NCI-H446 treated with DMSO at 0.1 percent for 48 hours (cell line): ENCODE measurements at places on chromosomes 5 and 9.

DNA sequence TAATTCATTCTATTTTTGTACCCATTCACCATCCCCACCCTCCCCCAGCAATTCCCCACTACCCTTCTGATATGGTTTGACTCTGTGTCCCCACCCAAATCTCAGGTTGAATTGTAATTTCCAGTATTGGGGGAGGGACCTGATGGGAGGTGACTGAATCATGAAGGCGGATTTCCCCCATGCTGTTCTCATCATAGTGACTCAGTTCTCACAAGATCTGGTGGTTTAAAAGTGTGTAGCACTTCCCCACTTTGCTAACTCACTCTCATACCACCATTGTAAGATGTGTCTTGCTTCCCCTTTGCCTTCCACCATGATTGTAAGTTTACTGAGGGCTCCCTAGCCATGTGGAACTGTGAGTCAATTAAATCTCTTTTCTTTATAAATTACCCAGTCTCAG is 25.9 kb upstream of the TESK1 start:
- DNase-seq, result no peak

DNA sequence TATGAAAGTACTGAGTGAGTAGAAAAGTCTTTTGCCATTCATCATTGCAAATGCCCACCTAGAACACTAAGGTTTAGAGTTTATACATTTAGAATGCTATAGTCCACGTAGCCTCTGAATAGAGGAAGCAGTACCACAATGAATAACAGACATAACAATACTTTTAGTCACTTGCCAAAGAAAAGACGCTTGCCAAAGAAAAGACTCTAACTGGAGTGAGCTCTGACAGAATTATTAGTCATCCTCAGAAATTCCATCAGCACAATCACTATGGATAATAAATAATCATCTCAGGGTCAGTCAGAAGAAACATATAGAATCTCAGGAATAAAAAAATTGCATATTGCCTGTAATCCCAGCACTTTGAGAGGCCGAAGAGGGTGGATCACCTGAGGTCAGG is 168.5 kb upstream of the TARS1 start:
- no peak for DNase-seq

GRCh38 chr5:88269222-88269771 is 652 bp upstream of the TMEM161B start:
- DNase-seq, result no peak

DNA sequence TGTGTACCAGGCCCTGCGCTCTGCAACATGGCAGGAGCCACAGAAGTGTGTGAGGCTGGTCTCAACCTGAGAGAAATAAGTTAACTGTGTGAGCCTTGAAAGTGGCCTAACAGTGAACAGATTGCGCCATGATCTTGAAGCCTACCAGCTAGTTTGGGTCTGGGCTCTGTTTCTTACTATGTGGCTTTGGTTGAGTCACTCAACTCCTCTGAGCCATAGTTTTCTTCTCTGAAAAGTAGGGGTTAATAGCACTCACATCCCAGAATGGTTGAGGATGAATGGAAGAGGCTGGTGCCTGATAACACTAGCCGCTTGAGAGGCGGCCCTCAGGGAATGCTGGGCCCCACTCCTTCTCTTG is 121.5 kb downstream of the RGS3 start:
- no peak for DNase-seq

DNA sequence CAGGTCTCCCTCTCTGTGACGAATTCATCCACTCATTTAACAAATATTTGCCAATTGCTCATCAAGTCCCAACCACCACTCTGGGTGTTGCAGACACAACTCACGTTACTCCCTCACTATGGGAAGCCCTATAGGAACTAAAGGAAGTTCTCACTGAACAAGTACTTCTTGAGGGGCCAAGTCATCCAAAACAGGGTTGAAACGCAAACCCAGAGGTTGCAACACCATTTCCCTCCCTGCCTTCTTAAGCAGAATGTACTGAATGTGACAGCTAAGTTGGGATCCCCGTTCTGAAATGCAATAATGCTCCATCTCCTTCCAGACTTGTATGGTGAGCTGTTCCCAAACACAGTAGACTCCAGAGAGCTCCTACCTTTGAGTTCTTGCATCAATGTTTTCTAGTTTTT is 34.3 kb downstream of the EPB41L4B start:
- no peak for DNase-seq

DNA sequence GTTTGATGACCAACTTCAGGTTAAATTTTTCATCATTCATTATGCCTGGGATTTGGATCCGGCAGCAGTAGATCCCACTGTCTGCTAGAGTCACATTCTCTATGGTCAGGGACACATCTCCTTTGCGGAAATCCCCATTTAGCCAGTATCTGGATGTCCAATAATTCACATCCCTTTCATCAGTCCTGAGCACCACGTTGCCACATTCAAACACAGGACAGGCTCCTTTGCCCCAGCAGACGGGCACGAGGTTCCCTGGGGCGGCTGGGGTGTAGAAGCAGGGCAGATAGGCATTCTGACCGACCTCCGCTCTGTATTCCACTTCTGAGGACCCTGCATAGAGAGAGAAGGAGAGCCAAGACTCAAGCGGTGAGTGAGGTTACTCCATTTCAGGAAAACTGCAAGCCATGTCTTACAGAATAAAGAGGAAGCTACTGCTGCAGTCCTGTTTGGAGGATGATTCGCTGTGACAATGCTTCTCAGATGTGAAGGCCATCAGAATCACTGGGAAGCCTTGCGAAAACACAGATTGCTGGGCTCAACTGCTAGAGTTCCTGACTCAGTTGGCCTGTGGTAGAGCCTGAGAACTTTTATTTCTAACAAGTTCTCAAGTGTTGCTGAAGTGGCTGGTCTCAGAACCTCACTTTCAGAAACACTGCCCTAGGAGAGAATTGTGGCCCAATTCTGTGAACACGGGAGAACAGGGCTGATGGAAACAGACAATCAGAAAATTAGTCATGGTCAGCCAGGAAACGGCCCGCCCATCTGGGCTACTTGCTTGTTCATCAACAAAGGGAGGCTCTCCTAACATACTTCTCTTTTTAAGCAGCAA is 2.0 kb downstream of the HAVCR2 start:
- DNase-seq, result no peak

GRCh38 chr9:37839496-37840461 is 39.2 kb downstream of the DCAF10 start:
- DNase-seq, result no peak

DNA sequence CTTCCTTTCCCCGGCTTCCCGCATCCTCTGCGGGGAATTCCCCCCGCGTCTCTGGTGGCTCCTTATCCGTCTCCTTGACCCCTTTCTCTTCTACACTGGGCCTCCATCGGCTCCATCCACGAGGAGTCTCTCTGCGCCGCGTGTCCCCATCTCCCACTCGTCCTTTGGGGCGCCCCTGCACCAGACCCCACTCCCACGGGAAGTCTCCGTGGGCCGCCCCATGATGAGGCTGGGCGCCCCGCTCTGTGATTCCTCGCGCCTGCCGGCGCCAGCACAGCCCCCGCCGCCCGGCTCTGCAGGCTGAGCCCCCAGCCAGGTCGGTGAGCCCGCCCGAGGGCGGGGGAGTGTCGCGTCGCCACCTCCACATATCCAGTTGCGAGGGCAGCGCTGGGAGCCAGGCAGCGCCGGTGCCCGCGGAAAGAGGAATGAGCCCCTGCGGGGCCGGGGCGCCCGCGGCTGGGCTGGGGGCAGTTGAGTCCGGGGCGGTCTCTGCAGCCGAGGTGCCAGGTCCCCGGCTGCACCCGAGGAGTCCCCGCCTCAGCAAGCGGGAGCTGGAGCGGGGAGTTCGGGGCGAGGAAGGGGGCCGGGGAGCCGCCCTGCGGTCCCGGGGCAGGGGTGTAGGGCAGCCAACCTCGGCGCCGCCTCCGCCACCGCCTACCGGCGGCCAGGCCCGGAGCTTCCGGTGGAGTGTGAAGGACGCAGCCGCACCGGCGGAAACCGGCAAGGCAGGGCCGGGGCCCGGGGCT is 2.1 kb upstream of the TRAF1 start:
- DNase-seq, result no peak
